Activated CD4-positive, alpha-beta memory T cell treated with anti-CD3 and anti-CD28 coated beads, Interleukin-2, amount 10 ng/mL, durations not matched to agents 7 days and 5 days (primary cell): ENCODE measurements at places on chromosomes 4 and X. TPM values are rescaled to one million over a fixed set of nuclear protein-coding genes. Genes with fewer than 3 reads are reported as not detected.

DNA sequence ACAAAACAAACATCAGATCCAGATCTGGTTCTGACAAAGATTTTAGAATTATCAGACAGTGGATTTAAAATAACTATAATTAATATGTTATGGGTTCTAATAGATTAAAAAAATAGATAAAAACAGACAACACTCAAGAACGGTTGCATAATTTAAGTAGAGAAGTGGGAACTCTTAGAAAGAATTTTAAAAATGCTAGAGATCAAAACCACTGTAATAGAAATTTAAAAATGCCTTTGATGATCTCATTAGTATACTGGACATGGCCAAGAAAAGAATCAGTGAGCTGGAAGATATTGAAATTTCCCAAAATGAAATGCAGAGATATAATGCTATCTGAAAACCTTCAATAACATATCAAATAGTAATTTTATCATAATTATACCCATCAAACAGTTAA is 28.3 kb upstream of the DYNLT3 start:
- DNase-seq: no peak

DNA sequence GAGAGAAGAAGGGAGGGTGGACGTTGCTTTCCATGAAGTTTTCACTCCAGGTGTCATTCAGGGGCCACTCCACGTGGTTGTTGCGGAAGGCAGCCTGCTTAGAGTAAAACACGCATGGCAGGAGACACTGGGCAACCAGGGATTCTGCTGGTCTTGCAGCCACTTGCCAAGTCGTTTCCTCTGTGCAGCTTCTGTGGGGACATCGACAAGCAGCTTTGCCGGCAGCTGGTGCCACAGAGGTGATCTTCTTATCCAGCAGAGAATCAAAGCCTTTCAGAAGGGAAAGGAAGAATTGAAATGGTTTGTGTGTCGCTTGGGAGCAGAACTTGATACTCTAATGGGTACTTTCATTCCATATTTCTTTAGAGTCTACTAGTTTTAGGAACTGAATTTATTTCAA is 867.1 kb upstream of the TENM3 start:
- no peak for DNase-seq

DNA sequence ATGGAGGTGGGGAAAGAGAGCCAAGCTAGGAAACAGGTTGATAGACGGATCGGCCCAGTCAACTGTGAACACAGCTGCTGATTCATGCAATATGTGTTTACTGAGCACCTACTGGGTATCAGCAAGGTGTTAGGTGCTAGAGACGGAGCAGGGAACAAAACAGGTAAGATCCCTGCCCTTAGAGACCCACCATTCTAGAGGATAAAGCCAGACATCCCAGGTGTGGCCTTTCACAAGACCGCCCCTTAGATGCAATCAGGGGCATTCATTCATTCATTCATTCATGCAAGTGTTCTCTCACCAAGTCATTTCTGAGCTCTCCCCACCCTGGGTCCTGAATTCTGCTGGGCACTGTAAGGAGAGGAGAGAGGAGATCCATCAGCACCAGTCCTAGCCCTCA is 20.2 kb upstream of the MTM1 start:
- no peak for DNase-seq

Gene ATP8A1
- total RNA-seq: 19.8 TPM

Gene DHRSX
- total RNA-seq: 21.1 TPM
